Fibroblast of upper back skin (primary cell): ENCODE measurements at places on chromosomes 5 and 9.

GRCh38 chr5:122183098-122183787 lies 53.9 kb downstream of the ZNF474 start:
- DNase-seq, result peak; percentile 93

DNA sequence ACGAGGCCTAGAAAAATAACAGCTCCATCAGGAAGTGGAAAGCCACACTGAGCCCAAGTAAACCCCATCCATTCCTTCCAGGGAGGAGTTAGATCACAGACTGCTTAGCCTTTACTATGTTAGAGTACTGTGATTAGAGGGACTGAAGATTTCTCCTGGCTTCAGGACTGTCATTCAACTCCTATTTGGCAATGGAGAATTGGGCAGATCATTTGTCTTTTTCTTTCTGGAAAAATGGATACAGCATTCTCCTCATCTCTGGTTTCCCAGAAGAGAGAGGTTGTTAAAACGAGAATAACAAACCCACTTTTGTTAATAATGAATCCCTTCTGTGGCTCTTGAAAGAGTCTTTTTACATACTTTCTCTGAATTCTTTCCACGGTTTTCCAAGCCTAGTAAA lies 150.4 kb downstream of the GABRB2 start:
- no peak for DNase-seq

DNA sequence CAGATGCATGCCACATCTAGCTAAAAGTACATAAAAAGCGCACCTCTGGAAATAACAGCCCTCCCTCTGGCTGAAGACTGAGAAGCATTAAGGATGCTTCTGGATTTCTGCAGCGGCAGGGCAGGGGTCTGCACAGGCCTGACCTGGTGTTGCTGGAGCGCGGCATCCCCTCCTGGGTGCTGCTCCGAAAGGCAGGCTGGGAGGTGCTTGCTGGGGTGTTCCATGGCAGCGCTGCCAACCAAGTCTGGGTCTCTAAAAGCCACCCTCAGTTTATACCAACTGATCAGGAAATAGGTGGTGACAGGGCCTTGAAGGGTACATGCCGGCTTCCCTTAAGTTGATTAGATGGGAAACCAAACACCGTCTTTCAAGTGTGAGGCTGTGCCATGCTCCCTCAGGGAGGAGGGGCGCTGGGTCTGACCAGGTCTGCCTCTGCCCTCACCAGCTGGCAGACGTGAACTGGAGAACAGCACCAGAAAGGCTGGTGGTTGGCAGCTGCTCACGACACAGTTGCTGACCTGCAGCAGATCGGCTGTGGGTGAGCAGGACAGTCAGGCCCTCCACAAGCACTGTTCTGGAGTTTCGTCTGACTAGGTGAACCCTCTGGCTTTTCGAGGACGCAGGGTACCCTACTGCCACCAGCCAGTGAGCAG lies 81.6 kb downstream of the DAP start:
- no peak for DNase-seq

DNA sequence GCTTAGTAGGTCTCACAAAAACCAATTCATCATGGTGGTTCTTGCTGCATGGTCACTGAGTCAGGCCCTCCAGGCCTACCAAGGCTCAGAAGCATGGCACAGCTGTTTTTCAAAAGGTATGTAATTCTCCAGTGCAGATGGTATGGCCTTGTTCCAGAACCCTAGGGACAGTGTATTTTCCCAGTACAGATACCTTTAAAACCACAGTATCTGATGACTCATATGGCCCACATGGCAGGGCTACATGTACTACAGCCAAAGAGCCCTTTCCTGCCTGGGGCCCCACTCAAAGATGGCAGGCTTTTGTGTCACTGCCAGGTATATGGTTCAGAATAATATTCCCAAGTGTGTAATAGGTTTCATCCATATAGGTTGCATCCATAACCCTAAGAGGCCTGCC lies 16.5 kb downstream of the CSF2 start:
- peak; percentile 84 for DNase-seq

DNA sequence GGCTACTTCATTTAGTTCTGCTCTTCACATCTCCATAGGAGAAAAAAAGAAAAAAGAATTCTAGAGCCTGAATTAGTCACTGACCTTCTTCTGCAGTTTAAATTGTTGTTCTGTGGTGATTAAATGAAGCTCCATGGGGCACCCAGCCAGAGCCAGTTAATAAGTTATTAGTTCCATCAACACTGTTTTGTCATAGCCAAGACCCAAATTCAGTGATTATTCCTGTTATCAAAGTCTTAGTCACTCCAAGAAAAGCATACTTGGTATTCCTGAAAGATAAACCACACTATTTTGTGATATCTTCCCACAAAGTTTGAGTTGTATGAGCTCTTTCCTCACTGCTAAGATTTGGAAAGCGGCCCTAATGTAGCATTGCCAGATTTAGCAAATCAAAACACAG lies 134.8 kb upstream of the RGMB start:
- DNase-seq, result peak; percentile 86

DNA sequence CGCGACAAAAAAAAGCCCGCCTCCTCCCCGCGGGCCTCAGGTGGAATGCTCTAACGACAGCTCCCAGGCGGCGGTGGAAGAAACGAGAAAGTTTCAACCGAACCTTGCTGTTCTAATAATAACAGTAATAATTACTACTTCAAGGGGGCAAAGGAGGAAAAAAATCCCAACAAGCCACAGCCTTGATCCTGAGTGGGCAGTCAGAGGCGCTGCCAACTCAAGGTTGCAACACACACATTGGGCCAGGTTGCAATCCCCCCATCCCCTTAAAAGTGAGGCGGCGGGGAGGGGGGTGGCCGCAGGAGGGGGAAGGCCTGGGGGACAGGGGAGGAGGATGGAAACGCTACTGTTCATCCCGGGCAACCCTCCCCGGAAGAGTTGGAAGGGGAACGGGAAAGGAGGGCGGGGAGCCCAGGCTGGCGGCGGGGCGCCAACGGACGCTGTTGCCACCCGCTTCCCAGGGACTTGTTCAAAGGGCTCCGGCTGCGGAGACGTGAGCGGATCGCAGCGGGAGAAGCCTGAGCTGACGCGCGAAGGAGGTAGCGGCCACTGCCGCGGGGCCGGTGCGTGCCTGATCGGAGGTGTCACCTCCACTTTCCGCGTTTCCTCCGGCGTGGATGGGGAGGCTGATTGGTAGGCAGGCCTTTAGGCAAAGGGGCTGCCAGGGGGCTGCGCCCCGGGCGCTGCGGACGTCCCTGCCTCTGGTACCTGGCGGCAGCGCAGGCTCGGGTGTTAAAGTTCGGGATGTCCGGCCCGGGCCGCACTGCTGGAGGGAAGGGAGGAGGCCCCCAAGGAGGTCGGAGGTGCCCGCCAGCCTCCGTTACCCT lies 647 bp downstream of the SMARCA2 start:
- peak; percentile 24 for DNase-seq

GRCh38 chr9:35757226-35757891 lies 3.3 kb upstream of the MSMP start:
- DNase-seq, result no peak

GRCh38 chr5:1100664-1101574 lies 10.9 kb downstream of the SLC12A7 start:
- DNase-seq, result no peak

DNA sequence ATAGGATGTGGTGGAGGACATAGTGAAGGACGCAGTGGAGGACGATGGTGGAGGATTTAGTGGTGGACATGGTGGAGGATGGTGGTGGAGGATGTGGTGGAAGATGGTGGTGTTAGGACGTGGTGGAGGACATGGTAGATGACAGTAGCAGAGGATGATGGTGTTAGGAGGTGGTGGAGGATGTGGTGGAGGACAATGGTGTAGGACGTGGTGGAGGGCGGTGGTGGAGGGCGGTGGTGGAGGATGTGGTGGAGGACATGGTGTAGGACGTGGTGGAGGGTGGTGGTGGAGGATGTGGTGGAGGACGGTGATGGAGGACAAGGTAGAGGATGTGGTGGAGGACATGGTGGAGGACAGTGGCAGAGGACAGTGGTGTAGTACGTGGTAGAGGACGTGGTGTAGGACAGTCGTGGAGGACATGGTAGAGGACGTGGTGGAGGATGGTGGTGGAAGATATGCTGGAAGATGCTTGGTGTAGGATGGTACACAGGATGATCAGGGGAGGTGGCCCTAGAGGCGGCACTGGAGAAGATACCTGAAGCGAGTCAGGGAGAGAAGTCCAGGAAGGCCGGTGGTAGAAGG lies 68.7 kb downstream of the S1PR3 start:
- DNase-seq, result no peak

- no peak for DNase-seq
Observed at GRCh38 chr9:136640171-136641111, 22.3 kb upstream of the EGFL7 start.

GRCh38 chr5:63240063-63240755 lies 661.6 kb downstream of the LRRC70 start:
- DNase-seq, result no peak

DNA sequence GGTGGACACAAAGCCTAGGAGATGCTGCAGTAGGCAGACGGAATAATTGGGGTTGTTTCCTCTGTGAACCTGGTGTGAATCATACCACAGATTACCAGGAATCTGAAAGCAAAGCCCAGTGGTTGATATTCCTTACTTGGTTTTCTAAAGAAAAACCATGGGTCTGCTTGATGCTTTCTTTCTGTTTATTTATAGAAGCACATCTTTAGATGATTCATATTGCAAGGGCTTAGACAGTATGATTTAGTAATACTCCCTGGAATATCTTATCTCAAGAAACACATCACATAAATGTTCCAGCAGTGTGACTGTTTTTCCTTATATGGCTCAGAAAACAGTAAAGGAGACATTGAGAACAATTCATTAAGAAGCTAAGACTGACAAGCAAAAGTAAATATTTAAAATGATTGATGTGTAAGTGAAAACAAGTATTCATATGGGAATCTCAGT lies 623.3 kb downstream of the RAB3C start:
- peak; percentile 88 for DNase-seq

DNA sequence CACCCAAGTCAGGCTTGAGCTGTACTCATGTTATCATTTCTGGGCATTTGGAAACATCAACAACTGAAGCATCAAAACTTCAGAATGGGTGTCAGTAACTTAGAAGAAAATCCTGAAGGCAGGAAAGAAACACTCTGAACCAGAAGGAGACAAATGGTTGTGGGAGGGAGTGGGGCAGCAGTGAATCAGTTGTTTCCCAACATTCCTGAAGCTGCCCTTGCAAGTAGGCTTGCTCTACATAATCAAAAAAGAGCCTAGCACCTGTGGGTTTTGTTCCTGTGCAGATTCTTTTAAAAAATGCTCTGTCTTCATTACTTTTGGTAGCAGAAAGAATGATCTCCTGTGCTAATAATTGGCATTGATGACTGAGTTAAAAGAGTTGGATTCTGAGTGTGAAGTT lies 424.2 kb upstream of the GRIA1 start:
- DNase-seq, result no peak

GRCh38 chr9:81814794-81815464 lies 113.3 kb upstream of the SPATA31D4 start:
- no peak for DNase-seq

DNA sequence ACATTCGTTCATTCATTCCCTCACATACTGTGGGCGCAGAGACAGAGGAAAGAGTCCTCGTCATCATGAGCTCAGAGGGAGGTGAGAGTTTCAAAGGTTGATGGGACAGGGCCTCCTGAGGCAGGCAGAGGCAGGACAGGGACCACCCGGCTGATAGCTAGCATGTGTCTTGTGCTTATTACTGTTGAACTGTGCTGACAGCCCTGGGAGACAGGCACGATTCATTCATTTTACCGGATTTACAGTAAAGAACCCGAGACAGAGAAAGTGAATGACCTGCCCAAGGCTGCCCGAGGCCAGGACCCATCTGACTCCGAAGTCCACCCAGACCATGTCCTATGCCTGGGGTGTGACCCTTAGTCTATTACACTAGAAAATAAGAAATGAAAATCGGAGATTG lies 4.9 kb upstream of the FAM163B start:
- DNase-seq, result no peak

DNA sequence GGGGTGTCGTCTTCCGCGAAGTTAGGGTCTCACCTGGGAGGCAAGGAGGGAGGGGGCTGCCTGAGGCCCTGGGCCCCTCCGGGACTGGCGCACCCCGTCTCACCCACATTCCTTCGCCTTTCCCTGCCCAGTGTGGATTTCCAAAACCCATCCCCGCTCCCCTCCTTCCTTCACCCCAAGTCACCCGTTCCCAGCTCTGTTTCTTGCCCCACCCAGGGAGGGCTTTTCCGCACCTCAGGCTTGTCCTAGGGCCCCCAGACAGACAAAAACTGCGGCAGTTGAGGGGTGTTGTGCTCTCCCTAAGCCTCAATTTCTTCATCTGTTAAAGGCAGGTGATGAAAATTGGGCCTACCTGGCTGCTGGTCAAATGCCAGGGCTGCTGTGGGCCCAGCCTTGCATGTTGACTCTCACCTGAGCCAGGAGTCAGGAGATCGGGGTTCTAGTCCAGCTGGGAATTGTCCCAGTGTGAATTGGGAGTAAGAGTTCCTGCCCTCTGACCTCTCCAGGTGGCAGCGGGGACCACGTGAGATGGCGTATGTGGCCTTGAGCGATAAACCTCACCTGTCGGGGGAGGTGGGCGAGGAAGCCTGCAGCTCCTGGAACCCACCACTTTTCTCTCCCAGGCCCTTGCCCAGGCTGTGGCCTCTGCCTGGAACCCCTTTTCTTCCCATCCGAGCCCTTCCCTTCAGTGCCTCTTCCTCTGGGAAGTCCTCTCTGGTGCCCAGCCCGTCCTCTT lies 143.4 kb upstream of the IER5L start:
- no peak for DNase-seq

- no peak for DNase-seq
Observed at GRCh38 chr5:123398058-123398733, 25.0 kb downstream of the CEP120 start.

DNA sequence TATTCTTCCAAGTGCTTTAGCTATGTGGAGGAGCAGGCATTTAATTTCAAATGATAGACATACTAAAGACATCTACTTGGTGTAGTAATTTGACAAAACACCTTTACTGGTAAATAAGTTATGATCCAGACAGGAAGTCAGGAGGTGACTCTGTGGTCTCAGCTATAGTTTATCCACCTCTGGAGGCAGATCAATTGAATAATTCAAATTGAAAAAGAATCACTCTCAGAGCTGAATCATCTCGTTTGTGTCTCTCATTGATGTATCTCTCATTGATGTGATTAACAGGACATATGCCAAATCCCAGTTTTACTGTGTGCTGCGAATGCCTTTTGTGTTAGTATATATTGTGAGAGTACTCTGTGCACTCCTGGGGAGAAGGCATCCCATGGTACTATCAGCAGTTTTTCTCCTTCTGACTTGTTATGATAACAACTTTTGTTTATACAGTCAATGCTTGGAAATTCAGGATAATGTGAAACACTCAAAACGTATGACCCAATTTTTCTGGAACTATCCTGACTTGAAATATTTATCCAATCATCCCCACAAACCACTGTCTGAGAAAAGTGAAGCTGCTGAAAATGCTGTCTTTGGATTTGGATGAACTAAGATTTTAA lies 48.5 kb upstream of the DAB2 start:
- peak; percentile 85 for DNase-seq

DNA sequence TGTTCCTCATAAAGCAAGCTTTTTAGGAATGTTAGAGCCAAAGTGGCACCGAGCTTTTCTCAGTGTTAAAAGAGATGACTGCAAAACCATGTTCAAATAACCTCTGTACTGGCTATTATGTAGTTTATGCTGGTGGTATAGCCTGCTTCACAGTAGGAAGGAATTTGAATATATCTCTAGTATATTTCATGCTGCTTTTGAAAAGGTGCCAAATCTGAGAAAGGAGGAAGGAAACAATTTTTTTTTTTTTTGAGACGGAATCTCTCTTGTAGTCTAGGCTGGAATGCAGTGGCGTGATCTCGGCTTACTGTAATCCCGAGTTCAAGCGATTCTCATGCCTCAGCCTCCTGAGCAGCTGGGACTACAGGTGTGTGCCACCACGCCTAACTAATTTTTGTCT lies 13.5 kb downstream of the CREBRF start:
- DNase-seq, result no peak

GRCh38 chr5:54450542-54450941 lies 5.0 kb upstream of the HSPB3 start:
- DNase-seq, result no peak

GRCh38 chr5:67493676-67494075 lies 297.1 kb upstream of the CD180 start:
- peak; percentile 32 for DNase-seq
